ENCODE measurements at places on chromosomes 1 and 21.

- DNase-seq, result no peak
- H3K27me3 ChIP-seq, result no peaks in the 10 kb centered on the region
- no peaks in the 10 kb centered on the region for H3K36me3 ChIP-seq
- no peak overlapping the region for H3K4me3 ChIP-seq
- H3K27ac ChIP-seq, result peak overlapping the region; percentile 50
Measured at GRCh38 chr1:26282401-26282918, 2.6 kb downstream of the SH3BGRL3 start.

DNA sequence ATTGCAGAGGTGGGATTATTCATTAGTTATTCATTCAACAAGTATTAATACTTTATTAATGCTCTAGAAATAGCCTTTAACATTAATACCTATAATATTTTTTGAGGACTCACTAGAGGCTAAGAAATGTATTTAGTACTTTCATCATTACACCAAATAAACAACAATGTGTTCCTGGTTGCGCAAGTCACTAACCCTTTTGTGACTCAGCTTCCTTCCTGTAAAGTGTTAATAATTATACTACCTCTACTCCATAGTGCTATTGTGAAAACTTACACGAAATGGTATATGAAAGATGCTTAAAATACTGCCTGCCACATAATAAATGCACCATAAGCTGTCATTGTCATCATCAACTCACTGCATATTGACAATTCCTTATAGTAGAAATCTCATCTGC is 431.0 kb downstream of the DPYD start:
- no peaks in the 10 kb centered on the region for H3K27me3 ChIP-seq
- no peak overlapping the region for H3K27ac ChIP-seq
- no peak overlapping the region for H3K4me3 ChIP-seq

DNA sequence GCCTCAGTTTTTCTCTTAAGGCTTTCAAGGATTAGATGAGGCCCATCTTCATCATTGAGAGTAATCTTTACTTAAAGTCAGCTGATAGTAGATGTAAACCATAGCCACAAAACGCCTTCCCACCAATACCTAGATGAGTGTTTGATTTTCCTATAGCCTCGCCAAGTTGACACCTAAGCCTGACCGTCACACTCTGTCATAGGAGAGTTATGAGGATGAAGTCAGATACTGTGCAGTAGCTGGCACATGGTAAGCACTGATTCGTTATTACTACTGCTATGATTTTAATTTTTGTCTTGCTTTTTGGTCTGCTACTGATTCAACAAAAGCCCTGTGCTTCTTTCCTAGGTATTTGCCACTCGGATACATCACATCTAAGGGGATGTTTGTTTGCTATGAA is 395.5 kb downstream of the RPS6KC1 start:
- no peak overlapping the region for H3K27ac ChIP-seq
- no peaks in the 10 kb centered on the region for H3K36me3 ChIP-seq
- H3K27me3 ChIP-seq, result no peaks in the 10 kb centered on the region
- no peak for DNase-seq

GRCh38 chr1:22832414-22832786 is 121.8 kb downstream of the EPHB2 start:
- no peaks in the 10 kb centered on the region for H3K27me3 ChIP-seq
- no peak overlapping the region for H3K4me3 ChIP-seq
- no peaks in the 10 kb centered on the region for H3K36me3 ChIP-seq
- H3K4me1 ChIP-seq, result peaks cover 7% of the 10 kb centered on the region

DNA sequence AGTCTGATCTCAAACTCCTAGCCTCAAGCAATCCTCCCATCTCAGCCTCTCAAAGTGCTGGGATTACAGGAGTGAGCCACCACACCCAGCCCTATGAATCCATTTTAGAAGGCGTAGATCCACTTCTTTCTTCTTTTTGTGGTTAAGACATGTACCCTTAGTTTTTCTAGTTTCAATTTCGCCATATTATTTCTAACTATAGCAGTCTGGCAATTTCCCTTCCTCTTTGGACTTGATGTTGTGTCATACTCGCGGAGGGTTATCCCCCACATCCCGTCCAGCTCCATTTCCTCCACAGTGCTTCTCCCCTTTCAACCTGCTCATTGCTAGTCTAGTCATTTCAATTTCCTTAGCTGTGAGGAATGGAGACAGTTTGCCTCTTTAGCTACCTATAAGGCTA is 5.2 kb upstream of the LRRC8D start:
- no peak for DNase-seq
- no peaks in the 10 kb centered on the region for H3K36me3 ChIP-seq
- no peaks in the 10 kb centered on the region for H3K27me3 ChIP-seq

DNA sequence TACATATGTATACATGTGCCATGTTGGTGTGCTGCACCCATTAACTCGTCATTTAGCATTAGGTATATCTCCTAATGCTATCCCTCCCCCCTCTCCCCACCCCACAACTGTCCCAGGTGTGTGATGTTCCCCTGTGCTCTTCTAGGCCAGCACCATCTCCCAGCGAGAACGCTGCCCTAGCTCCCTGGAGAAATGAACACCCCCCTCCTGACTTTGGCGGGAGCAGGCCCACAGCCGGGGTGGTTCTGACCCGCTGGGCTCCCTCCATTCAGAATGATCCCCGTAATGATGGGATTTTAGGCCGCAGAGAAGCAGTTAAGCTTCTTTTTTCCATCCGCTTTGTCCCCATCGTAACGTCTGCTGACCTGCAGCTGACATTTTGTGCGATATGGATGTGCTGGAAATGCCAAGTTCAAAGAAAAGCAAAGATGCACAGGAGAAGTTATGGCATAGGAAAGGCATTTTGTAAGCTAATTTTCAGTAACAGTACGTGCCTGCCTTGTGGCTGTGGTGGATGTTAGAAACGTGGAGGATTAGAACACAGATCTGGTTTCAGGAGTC is 39.3 kb downstream of the ELK4 start:
- H3K4me3 ChIP-seq, result peak overlapping the region; percentile 54
- H3K4me1 ChIP-seq, result peaks cover 3% of the 10 kb centered on the region
- no peaks in the 10 kb centered on the region for H3K27me3 ChIP-seq

Data from testis (tissue), 5 donors.